ENCODE measurements at places on chromosomes 2 and 18.

GRCh38 chr2:20018601-20019152 is 6.2 kb upstream of the MATN3 start:
- DNase-seq = no peak

- DNase-seq = no peak
Observed at GRCh38 chr18:79672490-79673276, 6.9 kb upstream of the CTDP1 start.

DNA sequence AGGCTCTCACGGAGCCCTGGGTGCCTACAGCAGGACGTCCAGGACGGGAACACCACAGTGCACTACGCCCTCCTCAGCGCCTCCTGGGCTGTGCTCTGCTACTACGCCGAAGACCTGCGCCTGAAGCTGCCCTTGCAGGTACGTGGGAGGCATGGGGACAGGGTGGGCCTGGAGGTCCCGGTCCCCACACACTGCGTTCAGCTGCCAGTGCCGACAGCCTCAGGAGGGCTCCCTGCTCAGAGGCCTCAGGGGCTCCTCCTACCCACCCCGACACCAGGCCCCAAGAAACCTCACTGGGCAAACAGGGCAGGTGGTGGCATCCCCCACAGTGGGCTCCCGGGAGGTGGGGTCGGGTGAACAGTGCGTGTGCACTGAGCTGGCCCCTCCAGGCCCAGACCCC is 10.8 kb downstream of the ANO7 start:
- DNase-seq = no peak

GRCh38 chr2:68171684-68172083 is 14.0 kb downstream of the PNO1 start:
- no peak for DNase-seq

GRCh38 chr2:142291969-142292368 is 161.2 kb upstream of the LRP1B start:
- DNase-seq = no peak

DNA sequence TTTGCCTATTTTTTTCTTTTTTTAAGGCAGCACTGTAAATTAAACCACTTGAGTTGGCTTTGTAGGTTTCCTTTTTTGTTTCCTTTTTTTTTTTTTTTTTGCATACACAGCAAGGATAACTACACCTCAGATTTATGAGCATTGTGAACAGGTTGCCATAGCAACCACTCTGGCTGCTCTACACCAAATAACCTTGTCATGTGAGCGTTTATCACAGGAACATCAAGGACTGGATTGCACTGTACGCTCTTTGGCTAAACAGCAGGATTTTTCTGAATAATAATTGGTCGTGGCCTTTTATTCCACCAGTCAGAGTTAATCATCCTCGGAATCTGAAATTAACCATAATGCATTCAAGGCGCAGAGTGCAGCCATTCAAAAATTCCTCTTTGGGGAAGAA is 199.1 kb upstream of the SLC14A2 start:
- DNase-seq = no peak

GRCh38 chr18:58438161-58438957 is 190.5 kb downstream of the ALPK2 start:
- peak; percentile 6 for DNase-seq

- DNase-seq = no peak
Observed at GRCh38 chr2:46960618-46961017, 45.0 kb upstream of the MCFD2 start.

- no peak for DNase-seq
Observed at GRCh38 chr2:196096982-196097745, 28.5 kb upstream of the DNAH7 start.

Measured in activated CD4-positive, alpha-beta T cell treated with anti-CD3 and anti-CD28 coated beads, Interleukin-2, amount 50 U/mL, for 24 hours (primary cell).